ENCODE measurements at places on chromosomes 5 and 9.

DNA sequence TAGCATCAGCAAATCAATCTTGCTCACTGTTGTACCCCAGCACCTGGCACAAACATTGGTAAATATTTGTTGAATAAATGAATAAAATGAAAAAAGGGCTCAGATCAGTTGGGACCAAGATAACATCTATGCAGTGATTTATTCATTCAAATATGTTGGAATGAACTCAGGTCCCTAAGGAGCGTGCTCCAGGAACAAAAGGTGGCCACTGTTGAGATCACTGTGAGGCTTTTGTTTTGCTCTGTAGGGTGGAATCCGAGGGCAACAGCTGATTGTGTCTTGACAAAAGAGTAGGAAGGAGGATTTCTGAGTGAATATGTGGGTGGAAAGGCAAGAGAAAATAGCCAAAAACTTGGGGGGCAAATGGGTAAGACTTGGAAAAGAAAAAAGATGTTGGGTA, 89.7 kb downstream of the PPP2R2B start:
- no peak for DNase-seq

DNA sequence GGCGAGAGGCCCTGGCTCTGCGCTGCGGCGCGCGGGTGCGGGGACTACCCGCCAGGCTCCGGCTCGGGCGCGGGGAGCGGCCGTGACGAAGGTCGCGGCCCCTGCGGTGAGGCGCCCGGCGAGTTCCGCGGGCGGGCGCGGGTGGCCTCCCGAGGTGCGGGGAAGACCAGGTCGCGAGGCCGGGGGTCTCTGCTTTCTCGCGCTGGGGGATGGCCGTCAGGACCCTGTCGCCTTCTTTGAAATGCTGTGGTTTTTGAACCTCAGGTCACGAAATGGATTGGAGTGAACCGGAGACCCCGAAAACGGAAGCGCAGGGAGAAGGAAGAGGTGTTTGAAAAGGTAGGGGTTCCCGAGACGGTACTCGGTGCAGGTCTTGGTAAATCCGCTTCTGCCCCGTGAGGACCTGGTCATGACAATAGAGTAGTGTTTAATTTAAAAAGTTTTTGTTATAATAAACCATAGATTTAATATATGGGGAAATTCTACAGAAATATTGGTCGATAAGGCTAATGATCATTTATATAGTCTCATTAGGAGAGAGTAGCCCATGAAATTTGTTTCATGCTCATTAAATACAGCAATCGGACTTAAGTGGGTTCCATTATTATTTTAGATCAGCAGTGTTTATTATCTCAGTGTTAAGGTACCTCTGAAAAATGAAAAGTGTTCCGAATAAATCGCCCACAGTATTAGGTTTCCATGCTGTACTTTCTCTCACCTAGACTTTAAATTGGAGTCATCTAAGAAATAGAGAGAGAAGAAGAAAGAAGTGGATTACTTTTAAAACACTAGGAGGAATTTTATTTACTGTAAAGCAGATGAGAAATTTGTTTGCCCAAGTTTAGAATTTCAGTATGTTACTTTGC, 279.0 kb downstream of the AOPEP start:
- DNase-seq, result no peak

DNA sequence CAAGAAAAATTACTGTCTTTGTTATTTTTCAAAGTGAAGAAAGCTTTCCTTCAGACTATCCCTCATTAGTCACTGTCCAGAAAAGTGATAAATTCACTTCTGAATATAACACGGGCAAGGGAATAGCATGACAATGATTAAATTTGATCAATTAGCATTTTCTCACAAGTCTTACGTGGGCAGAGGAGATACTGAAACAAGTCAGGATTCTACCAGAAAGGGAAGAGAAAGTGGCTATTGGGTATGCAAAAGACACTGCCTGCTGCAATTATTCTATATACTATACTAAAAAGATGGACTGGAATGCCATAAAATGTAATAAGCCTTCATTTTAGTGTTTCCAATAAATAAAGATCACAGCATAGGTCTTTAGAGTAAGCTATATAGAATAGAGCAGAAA, 7.4 kb downstream of the COX7C start:
- DNase-seq, result no peak

GRCh38 chr9:133406480-133407307, 11.1 kb downstream of the REXO4 start:
- no peak for DNase-seq

DNA sequence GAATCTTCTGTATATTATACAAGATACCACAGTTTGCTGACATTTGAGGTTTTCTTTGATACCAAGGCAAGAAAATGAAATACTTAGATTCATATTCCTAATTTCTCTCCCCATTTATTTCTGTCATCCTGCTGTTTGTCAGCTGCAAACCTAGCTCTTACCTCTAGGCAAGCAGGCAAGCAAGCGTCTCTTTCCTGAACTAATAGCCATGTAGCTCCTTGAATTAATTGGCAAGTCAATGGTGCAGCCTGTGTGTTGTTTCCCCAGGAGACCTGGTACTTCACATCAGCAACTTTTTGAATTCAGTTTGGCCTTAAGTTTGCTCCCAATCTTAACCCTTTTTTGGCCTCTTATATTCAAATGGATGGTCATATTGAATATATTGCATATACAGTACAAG, 573.6 kb upstream of the ARRDC3 start:
- no peak for DNase-seq

DNA sequence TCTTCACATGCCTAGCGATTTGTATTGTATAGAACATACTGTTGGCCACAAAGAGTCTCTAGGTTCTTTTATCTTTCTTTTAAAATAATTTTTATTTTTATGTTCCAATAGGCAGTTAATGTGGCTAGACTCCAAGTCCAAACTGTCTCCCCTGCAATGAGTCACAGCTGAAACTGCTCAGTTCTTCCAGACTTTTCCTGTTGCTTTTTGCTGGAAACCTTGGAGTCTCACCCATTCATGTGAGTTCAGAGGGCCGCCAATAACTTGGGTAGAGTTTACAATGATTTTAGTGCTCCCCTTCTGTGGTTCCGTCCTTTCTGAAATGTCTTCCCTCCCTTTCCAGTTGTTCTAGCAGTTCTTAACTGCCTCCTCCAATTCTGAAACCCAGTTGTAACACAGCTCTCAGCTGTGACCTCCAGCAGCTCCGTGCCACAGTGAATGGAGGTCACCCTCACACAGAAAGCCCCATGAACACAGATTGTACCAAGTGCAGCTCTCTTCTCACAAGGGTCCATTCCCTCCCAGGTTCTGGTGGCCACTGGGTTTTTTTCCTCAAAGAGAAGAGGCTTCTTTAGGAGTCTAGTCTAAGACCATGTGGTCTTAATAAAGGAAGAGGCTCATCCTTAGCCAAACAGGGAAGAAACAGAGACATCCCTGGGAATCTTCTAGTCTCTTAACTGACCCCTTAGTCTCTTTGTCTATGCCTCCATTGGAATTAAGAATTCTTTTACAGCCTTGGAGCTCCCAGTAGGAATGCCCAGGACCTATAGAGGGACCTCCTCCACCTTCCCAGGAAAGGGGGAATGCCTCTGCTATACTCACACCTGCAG, 198.5 kb downstream of the SPOCK1 start:
- no peak for DNase-seq

GRCh38 chr9:126084008-126084407, 242.6 kb upstream of the MVB12B start:
- no peak for DNase-seq

DNA sequence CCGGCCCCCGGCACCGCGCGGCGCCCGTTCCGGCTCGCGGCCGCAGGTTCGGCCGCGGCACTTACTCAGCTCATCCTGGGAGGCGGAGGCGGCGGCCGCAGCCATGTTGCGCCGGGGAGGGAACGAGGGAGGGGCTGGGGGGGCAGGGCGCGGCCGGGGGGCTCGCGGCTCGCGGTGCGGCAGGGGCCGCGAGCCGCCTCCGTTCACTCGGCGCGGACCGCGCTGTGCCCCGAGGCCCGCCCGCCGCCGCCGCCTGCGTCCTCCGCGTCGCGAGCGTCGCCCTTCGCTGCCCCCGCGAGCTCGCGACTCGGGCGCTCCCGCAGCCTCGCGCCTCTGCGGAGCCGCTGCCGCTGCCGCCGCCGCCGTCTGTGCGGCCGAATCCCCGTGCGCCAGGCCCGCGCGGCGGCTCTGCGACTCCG, 735 bp downstream of the ECPAS start:
- DNase-seq, result no peak

DNA sequence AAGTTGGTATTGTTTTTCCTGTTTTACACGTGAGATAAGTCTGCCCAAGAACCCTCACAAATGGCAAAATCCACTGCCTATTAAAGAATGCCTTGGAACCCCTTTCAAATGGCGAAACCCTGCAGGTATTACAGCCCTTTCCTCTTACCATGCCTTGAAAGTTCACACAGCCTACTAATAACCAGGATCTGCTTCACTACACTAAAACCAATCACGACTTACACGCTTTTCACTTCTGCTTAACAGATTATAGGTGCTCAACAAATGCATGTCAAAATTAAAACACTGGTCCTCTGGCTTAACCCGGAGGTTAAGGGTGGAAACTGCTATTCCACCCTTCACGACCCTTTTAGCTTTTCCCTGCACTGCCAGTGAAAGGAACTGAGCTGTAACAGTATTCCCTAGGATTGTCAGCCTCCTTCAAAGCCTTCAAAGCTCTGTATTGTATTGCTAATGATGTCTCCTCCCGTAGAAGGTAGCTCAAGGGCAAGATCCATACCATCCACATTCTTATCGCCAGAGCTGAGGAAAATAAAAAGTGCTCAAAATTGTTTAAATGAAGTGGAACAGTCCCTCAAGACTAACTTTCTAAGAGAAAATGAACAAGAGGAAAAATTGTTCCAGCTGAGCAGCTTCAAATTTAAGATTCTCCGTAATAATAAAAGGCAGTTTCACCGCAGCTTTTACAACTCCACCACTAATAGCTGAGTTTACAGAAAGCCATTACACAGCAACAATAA, 997 bp downstream of the AUH start:
- DNase-seq, result no peak

GRCh38 chr9:4984171-4984620, 876 bp upstream of the JAK2 start:
- no peak for DNase-seq
